Stimulated activated effector memory CD8-positive, alpha-beta T cell treated with anti-CD3 and anti-CD28 coated beads, Interleukin-12 subunit alpha, Interleukin-12 subunit beta, amount 100 ng/mL, for 72 hours (primary cell): ENCODE measurements at places on chromosomes 6 and 20.

- peak; percentile 73 for DNase-seq
Measured at GRCh38 chr6:135114355-135115145, 59.9 kb upstream of the HBS1L start.

DNA sequence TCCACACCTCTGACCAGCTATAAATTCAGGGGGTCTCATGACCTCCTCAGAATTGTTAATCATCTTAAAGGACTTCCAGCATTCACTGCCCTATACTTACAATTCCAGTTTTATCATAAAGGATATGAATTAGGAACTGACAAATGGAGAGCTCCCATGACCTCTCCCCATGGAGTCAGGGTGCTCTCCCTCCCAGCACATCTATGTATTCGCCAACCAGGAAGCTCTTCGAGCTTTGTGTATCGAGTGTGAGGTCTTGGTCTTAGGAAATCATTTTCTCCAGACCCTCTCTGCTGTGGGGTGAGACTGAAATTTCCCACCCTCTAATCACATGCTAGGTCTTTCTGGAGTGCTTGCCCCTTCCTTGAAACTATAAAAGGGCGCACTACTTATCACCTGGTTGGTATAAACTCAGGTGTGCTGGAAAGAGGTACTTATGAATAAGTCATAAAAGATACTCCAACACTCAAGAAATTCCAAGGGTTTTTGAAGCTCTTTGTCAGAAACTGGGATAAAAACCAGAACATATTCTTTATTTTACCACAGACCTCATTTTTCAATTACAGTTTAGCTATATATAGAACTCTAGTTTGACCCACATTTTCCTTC is 238.4 kb upstream of the OPRM1 start:
- no peak for DNase-seq

DNA sequence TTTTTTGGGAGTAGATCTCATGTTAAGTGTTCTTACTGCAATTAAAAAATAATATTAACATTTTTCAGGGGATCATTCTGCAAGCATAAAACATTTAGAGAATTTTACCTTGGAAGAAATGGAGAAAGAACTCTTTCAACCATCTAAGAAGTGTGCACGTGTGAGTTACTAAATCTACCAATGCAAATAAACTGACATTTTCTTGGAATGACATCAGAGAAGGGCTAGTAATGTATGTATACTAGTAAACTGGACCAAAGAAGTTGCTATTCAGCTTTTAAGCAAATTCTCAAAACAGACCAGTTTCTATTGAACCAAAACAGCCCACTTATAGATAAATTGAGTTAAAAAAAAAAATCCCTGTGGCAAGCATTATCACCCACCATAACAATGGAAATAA is 191.2 kb downstream of the BTBD3 start:
- no peak for DNase-seq

DNA sequence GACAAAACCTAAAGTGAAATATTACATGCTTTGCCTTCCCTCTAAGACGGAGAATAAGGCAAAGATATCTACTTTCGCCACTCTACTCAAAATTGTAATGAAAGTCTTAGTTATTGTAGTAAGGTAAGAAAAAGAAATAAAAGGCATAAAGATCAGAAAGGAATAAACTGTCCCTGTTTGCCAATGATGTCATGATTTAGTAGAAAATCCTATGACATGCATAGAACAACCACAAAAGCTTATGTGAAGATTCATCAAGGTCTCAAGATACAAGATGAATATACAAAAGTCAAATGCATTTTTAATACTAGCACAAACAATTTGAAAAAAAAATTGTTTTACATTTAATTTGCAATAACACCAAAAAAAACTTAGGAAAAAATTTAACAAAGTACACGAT is 64.0 kb upstream of the FOXQ1 start:
- DNase-seq, result no peak

DNA sequence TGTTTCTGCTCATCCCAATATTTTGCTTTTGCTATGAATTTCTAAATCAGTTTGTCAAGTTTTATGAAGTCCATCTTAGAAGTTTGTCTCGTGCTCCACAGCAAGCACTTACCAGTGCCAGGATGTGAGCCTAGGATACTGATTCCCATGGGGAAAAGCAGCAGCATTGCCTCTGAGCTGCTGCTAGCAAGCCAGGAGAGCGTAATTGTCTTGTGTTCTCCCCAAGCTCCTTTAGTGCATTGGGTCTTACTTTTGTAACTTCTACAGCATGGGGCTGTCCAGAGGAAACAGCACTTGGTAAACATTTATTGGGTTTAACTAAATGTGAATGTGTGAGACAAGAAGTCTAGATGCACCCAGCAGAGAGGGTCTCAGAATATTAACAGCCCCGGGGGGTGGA is 76.1 kb downstream of the RNF182 start:
- no peak for DNase-seq

DNA sequence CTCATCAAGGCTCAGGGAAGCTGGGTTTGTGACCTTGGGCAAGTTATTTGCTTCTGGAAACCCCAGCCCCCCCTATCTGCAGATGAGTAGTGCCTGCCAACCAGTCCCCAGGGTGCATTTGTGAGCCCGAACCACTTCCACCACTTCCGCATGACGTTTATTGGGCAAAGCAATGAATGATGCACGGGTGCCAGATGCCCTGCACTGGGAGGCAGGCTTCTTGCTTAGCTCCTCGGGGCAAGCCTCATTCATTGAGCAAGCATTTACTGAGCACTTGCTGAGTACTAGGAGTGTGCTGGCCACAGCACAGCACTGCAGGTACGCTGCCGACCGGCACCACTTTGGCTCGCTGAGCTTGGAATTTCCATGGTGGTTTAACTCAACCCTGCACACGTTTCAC is 60.2 kb downstream of the GNAS-AS1 start:
- no peak for DNase-seq

- DNase-seq, result peak; percentile 63
Measured at GRCh38 chr6:20400456-20401204, 1.0 kb upstream of the E2F3 start.
